AG08395 (cell line): ENCODE measurements at places on chromosomes 6 and 20.

- DNase-seq = no peak
Measured at GRCh38 chr6:70040766-70041165, 174.4 kb downstream of the COL19A1 start.

- DNase-seq = no peak
Measured at GRCh38 chr6:86203044-86203443, 560.4 kb upstream of the SYNCRIP start.

- DNase-seq = no peak
Measured at GRCh38 chr6:56145616-56146015, 101.8 kb downstream of the COL21A1 start.

DNA sequence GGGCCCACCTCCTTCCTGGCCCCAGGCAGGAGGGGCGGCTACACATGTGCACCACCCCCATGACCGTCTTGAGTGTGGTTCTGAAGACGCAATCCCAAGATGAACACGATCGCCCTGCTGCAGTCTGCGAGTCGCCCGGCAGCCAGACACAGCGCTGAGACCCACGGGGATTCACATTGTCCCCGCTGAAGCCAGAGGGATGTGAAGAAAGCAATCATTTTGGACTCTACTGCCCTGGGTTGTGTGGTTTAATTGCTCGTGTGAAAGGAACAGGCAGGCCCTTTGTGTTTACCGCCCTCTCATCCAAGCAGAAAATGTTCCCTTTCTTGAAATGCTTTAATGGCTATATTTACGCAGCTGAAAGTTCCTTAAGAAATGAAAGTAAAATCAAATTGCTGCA, 279.5 kb downstream of the TAF4 start:
- DNase-seq = no peak

- DNase-seq = no peak
Measured at GRCh38 chr6:54879188-54879985, 32.8 kb downstream of the FAM83B start.

GRCh38 chr6:44868910-44869309, 459.2 kb upstream of the RUNX2 start:
- no peak for DNase-seq

DNA sequence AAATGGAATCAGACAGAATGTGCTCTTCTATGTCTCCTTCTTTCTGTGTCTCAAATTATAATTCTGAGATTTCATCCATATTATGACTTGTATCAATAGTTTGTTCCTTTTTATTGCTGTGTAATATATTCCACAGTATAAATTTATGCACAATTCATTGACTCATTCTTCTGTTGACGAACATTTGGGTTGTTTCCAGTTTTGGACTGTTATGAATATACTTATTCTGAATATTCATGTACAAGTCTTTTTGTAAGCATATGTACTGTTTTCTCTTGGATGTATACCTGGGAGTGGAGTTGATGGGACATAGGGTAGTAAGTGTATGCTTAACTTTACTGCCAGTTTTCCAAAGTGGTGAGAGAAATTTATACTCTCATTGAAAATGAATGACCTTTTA, 28.1 kb upstream of the TRAF3IP2 start:
- no peak for DNase-seq

GRCh38 chr6:220721-221475, 71.4 kb upstream of the DUSP22 start:
- no peak for DNase-seq

DNA sequence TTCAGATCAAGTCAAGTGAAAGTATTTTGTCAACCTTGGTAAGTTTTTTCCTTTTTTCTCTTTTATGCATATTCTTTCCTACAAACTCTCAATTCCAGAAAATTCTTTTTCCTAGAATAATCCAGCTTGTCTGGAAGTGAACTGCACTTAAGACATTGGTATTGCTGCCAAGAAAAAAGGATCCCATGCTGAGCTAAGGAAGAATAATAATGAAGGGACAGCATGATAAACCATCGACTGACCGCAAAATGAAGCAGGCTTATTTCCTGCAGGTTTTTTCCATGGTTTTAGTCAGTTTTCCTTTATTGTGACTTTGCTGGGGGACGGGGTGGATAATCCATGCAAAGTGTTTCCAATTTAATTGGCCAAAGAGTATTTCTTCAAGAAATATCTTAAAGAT, 857.6 kb upstream of the SLC35B3 start:
- DNase-seq = no peak

- no peak for DNase-seq
Measured at GRCh38 chr6:118260833-118261232, 287.3 kb upstream of the PLN start.

GRCh38 chr20:10432079-10432478, 1.9 kb downstream of the MKKS start:
- no peak for DNase-seq

- DNase-seq = no peak
Measured at GRCh38 chr6:78768271-78768670, 99.1 kb upstream of the IRAK1BP1 start.

DNA sequence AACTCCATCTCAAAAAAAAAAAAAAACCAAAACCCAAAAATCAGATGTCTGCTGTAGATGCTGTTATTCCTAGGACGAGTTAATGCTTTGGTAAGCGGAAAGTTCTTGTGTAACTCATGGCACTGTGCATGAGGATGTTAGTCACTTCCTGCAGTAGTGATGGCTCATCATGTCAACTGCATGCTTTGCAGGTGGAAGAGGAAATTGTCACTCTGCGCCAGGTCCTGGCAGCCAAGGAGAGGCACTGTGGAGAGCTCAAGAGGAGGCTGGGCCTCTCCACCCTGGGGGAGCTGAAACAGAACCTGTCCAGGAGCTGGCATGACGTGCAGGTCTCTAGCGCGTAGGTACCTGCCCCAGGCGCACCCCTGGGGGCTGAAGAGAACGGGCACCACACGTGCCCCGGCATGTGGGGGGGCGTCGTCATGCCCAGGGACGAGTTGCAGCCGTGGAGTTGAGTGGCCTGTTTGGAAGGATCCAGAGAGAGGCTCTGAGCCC, 8.5 kb downstream of the TPD52L2 start:
- DNase-seq = peak; percentile 68

GRCh38 chr6:20835315-20836010, 301.2 kb downstream of the CDKAL1 start:
- DNase-seq = no peak

DNA sequence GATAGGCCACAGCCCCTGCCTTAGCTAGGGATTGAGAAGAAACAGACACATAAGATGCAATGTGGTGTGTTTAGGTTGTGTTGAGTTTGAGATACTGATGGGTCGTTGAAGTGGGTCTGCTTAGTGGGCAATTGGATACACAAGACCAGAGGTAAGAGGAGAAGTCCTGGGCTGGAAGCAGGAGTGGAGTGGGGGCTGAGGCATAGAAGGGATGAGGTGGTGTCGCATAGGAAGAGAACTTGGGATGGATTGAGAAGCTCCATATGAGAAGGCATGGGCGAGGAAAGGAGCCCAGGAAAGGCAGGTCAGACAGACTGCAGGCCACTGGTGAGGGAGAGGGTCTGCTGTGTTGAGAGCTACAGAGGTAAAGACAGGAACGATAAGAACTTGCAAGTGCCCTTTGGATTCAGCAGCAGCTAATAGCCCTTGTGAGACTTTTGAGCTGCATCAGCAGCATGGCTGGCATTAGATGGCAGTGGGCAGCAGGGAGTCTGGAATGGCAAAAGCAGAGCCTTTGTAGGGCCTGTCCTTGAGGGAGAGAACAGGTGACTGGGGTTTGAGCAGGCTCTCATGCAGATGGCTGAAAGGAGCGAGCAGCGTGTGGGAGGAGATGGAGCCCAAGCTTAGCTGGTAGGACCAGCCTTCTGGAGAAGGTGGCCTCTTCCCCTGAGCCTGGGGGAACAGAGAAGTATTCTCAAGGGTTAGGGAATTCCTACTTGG, 33.2 kb downstream of the PLCG1 start:
- no peak for DNase-seq

- peak; percentile 77 for DNase-seq
Measured at GRCh38 chr6:28269492-28269891, 2.5 kb downstream of the ZSCAN26 start.

DNA sequence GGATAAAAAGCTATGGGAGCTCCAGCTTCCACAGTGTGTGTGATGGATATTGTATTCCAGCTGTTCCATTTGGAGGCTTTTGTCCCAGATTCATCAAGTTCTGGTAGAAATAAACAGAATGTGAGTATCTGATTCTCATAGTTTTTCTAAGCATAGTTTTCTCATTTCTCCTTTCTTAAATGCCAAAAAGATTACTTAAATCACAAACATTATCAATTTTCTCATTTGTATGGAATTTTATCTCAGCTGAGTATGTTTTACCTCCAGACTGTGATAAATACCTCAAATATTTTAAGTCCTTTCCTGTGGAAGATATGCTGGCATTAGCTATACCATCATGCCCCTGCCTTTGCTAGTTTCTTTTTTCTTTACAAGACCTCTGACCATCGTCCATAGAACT, 767.3 kb downstream of the TFAP2A start:
- no peak for DNase-seq

DNA sequence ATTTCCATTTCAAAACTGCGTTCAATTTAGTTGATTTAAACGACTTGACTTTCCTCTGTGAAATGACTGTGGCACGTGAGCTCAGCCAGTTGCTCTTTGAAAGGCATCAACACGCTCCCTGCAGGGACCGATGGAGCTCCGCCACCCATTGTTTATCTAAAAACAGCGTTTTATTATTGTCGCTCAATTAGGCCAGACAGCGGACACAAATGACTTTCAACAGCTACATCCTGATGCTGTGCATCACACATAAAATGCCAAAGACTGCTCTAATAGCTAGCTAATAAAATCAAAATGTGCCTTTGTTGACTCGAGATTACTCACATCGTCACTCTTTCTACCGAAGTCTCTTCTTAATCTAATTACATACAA, 332.5 kb downstream of the CD83 start:
- DNase-seq = no peak

DNA sequence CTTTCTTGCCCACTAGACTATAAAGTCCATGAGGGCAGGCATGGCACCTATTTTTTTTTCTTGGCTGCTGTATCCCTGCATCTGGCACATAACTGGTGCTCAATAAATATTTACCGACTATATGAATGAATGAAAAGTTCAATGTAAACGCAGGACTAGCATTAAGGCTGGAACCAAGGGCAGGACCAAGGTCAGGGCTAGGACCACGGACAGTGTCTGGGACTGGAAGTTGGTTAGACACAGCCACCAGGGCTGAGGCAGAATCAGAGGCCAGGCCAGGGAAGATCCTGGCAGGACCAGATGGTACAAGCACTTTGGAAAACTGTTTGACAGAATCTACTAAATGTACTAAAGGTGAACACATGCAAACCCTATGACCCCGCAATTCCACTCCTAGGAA, 3.7 kb downstream of the TNXB start:
- DNase-seq = peak; percentile 48

DNA sequence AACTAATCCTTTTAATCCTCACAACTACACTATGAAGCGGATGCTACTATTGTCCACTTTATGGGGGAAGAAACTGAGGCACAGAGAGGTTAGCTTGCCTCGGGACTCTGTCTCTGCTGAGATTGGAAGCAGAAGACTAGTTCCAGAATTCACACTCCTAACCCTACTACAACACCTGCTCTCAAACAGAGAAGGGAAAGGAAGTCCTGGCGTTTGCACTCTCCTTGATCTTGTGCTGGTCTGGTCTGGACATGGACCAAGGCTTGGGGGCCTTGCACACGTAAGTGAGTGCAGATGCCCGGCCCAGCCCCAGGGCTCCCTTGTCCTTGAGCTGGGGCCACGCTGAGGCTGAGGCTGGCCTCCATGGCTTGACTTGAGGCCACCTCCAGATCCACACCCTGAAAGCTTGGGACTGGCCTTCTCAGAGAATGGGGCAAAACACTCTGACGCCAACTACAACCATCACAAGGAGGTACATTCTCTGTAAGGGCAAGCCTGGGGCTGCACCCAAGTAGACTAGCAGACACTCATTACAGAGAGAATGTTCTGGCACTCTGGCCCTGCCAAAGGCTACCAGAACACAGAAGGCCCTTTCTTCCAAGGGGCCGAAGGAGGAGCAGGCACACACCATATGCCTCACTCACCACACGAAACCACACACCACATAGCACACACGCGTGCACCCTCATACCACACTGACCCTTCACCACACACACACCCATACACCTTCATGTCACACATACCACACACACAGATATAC, 33.3 kb upstream of the EZR start:
- DNase-seq = no peak

DNA sequence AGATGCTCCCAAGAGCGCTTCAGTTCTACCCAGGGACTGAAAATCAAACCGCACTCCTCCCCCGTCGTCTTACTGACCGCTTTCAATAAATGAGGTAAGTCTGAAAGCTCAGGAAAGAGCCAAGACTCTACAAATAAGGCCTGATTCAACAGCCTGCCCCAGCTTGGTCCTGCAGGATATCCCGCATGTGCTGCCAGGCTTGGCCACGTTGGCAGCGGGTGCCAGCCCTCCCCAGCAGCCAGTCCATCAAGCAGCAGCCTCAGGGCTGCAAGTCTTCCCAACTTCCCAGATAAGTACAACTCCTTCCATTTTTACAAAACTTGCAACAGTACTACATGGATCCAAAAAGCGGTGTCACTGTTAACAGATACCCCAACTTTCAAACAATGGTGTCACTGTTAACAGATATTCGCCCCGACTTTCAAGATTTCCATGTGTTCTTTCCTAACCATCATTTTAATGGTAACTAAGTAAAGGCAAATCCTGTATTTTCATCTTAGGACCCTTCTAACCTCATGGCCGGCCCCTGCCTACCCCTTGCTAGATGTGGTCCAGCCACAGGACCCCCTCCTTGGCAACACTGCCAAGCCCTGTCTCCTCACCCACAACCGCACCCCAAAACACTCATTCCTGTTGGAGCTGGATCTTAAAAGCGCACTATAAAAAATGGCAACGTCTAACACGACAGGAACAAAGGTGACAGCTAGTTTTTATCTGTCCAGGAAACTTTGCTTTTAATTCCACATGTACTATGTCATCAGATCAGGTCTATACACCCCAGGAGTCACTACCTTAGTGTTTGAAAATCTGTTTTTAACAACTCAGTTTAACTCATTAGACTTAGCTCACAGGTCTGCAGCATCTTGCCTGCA, 28.0 kb downstream of the DIDO1 start:
- DNase-seq = no peak

GRCh38 chr20:57566399-57566798, 5.5 kb downstream of the PCK1 start:
- DNase-seq = no peak

DNA sequence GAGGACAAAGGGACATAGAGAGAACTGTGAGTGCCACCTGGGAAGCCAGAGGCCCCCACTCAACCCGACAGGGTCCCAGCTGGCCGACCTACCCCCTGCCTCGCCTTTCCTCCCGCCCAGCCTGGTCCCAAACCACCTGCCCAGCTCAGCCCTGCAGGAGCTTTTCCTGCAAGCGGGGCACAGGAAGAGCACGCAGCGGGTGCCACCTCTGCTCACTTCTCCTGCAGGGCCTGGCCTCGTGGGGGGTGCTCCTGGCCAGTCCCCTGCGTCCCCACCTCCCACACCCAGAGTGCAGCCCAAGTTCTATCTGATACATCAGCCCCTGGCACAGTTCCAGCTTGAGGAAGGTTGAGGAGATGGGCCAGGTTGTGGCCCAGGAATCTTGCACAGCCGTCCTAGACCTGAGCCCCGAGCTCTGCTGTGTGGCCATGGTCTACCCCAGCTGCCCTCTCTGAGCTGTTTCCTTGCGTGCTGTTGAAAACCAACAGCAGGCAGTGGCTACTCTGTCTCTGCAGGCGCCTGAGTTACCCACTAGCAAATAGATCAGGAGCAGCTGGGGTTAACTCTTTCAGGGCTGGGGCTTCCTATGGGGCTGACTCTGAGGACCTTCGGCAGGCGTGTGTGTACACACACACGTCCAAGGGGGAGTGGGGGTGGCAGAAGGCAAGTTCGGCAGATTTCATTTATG, 1.7 kb downstream of the NECAB3 start:
- DNase-seq = no peak

- DNase-seq = no peak
Measured at GRCh38 chr20:57749131-57749690, 39.4 kb upstream of the PMEPA1 start.

GRCh38 chr6:81890846-81891245, 138.4 kb upstream of the TENT5A start:
- peak; percentile 87 for DNase-seq
